Activated T-helper 9 cell treated with anti-CD3 and anti-CD28 coated beads, Interleukin-2, amount 50 U/mL, for 16 hours (primary cell): ENCODE measurements at places on chromosomes 2 and 18.

DNA sequence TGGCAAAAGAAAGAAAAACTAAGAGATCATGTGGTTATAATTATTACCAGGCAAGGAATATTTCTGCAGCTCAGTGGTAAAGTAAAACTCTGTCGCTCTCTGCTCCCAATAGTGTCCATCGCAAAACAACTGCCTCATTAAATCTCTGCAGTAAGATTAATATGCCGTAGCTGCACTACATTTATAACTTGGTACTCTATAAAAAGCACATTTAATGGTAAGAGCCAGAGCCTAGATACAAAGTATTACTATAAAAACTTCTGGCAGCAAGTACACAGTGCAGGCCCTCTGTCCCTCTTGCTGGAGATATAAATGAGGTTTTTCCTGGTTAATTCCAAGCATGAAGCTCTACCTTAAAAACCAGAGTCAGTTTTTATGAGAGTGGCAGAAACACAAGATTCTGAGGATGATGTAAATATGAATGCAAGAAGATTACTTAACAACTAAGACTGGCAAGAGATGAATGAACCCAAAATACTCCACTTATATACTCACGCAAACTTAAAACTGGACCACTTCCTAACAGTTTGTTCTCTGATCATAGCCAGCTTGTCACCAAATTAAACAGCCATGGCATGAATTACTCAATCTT, 25.5 kb downstream of the ZNF521 start:
- DNase-seq = no peak

DNA sequence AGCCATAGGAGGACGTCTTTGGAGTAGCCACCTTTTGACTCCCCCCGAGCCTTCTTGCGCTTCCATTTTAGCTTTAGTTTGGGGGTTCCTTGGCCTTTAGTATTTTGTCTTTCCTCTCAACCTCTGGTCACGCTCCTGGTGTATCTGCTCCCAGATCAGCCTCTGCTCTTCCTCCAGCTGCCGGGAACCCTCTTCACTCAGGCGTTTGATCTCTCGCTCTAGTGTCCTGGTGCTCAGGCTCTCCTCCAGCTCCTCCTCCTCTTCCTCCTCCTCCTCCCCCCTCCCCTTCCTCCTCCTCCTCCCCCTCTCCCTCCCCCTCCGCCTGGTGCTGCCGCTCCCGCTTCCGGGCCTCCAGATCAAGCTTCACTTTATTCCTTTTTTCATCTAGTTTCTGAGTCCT, 1082.3 kb upstream of the TMEFF2 start:
- no peak for DNase-seq

GRCh38 chr2:142989273-142990204, 112.1 kb downstream of the KYNU start:
- DNase-seq = no peak

GRCh38 chr2:189425676-189426075, 15.6 kb upstream of the WDR75 start:
- DNase-seq = no peak

DNA sequence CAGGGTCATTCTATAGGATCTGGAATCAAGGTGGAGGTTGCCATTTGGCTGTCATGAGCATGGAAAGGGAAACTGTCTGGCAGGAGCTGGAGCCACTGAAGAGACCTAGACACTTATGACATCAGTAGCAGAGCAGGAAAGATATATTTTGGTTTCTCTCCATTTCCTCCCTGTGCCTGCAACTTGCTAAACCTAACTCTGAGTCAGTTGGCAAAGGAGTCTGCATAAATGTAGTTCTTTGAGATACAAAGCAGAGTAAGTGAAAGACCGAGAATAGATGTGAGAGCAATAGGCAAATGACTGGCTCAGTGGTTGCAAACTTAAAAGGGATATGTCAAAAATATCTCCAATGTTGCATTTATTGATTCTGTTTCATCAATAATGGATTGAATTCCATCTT, 757.7 kb downstream of the KCNJ3 start:
- no peak for DNase-seq

DNA sequence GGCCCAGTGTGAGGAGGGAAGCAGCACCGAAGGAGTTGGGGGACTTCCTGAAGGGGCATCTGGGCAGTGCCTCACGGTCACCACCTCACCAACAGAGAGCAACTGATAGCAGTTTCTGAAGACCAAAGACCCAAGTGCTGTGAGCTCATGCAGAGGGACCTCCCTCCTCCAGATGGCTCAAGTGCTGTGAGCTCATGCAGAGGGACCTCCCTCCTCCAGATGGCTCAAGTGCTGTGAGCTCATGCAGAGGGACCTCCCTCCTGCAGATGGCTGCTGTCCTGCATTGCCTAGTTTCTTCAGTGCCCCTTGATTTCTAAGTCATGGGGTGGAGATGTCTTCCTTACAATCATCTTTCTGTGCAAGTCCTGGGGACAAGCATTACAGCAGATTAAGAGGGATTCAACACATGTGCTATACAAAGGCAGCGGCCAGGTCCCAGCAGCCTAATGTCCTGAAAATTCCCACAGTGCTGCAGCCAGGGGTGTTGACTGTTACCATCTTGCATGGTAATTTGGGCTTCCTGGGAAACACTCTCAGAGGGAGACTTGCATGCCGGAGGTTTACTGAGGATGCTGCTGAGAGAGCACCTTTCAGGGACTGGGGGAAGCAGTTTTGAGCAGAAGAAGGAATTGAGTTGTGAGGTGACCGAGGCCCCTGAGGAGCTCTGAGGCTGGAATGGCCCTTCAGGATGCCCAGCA, 409.3 kb downstream of the GALR1 start:
- DNase-seq = no peak
